ENCODE measurements at places on chromosomes 3 and 15. TPM values are rescaled to one million over a fixed set of nuclear protein-coding genes. Genes with fewer than 3 reads are reported as not detected.

Gene GOLGA8M
- total RNA-seq = 0.53 TPM

Gene CRTAP
- 60.7 TPM for total RNA-seq

Gene ZNF662
- 0.24 TPM for total RNA-seq

Gene CCR3
- total RNA-seq = not detected

Gene GJD2
- not detected for total RNA-seq

Gene SNTN
- total RNA-seq = not detected

Gene DPH6
- 3.9 TPM for total RNA-seq

Gene IGF2BP2
- total RNA-seq = 0.28 TPM

Gene HRG
- total RNA-seq = not detected

Gene BCHE
- total RNA-seq = not detected
